ENCODE measurements at places on chromosomes 3 and 15.

GRCh38 chr3:150324788-150325187 is 83.3 kb upstream of the TSC22D2 start:
- no peak for DNase-seq

- no peak for DNase-seq
Measured at GRCh38 chr3:8052659-8053058, 449.0 kb upstream of the LMCD1 start.

DNA sequence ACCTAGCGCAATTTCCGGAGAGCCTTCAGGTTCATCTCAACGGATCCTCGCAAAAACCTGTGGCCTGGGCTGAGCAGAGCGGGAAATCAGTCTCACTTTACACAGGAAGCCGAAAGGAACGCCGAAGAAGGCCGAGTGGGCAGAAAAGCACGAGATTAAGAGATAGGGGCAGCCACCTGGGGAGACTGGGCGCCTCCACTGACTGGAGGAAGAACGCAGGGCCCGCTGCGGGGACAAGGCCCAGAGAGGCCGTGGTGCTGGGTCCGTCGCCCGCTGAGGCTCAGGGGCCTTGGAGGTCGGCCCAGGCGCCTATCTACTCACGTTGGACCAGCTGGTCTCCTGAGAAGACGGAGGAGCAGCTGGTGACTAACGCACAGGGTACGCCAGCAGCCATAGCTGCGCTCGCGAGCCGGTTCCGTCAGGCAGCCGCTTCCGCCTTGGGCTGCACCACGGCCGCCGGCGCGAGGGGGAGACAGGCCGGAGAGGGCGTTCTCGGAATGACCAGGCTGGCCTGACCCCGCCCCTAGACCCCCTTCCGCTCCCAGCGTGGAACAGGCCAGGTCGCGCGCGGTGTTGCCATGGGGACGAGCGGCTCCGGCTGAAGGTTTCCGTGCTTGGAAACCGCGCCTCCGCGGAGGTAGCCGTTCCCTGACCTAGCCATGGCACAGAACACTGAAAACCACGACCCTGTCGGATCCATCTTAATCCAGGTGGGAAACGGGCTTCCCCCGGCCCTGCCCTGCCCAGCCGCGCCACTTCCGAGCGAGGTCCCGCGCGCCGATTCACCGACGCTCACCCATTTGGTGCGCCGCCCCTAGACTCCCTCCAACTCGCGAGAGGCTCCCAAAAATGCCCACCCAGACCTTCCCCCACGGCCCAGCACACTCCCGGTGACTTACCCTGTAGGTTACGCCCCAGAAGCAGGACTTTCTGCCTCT is at the start of the genes AAGAB and IQCH:
TSS of gene AAGAB (minus strand) at position 424 of the 938 bp plus-strand sequence. CDS start at position 394, 30 bp downstream.
TSS of gene IQCH (plus strand) at position 549 of the 938 bp plus-strand sequence. CDS start at position 660, 111 bp downstream.
- peak; percentile 99 for DNase-seq

- no peak for DNase-seq
Measured at GRCh38 chr3:72388117-72388516, 460.1 kb downstream of the SHQ1 start.

DNA sequence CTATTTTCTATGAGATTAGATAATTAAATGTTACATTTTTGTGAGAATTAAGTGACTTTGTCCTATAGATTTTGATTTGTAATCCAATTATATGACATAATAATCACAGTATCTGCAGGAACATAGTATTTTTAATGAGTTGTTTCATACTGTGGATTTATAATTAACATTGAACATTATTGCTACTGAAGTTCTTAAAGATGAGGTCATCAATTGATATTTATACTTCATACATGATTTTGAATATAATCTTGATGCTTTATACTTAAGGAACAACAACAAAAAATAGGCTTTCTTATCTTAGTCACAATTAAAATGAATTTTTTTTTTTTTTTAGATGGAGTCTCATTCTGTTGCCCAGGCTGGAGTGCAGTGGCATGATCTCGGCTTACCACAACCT is 846.6 kb downstream of the SI start:
- no peak for DNase-seq

DNA sequence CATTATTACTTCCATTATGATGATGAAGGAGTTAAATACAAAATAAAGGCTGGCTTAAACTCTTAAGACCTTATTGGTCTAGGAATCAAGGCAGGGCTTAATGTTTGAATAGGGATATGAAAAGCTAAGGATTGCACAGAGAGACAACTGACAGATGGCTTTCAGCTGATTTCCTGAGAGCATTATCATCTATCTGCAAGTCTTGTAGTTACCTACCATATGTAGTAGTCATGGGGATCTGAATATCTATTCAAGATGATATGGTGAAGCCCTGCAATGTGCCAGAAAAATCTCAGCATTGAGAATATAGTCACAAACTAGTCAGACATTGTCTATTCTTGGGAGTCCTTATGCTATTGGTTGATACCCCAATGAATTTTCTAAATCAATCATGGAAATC is 47.5 kb upstream of the CHMP2B start:
- DNase-seq = no peak

DNA sequence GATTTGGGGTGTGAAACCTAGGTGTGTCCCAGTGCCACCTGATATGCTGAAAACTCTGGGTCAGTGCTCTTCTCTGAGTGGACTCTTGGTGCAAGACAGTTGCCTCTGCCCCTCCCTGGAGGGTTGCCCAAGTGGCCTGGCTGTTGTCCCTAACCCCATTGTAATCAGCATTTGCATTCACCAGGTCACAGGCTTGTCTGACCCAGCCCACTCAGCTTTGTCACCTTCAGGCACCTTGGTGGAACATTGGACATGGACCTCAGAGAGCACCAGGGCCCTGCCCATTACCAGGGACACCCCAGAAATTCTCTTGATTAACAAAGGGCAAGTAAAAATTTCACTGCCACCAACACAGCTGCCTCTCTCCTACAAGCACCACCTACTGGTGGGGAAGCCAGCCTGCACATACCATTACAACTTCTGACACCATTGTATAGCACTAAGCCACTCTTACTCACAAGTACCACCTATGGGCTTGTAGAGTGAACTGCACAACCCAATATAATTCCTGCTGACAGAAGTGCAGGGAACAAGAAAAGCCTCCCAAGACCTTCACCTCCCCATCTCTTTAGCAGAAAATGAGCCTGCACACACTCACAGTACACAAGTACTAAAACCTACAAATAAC is 324.6 kb downstream of the EPHA6 start:
- DNase-seq = no peak

GRCh38 chr3:184815046-184815930 is 3.3 kb downstream of the VPS8 start:
- peak; percentile 76 for DNase-seq

- DNase-seq = no peak
Measured at GRCh38 chr15:58086491-58086890, 21.0 kb upstream of the ALDH1A2 start.

GRCh38 chr3:144868506-144868905 is 896.9 kb downstream of the DIPK2A start:
- DNase-seq = no peak

- no peak for DNase-seq
Measured at GRCh38 chr3:173138026-173138425, 3.0 kb downstream of the SPATA16 start.

DNA sequence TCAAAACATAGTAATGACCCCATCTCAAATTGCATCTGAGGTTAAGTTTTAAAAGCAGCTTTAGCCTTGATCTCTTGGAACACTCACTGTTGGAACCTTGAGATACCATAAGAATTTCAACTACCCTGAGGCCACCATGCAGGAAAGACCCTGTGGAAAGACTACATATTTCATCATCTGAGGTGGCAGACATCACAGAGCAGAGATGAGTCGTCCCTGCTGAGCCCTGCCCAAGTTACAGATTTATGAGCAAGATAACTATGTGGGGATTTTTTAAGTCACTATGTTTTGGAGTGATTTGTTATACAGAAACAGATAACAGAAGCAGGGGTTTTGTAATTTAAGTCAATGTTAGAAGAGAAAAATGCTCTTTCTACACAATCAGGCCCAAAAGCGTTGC is 168.4 kb downstream of the STAC start:
- no peak for DNase-seq

DNA sequence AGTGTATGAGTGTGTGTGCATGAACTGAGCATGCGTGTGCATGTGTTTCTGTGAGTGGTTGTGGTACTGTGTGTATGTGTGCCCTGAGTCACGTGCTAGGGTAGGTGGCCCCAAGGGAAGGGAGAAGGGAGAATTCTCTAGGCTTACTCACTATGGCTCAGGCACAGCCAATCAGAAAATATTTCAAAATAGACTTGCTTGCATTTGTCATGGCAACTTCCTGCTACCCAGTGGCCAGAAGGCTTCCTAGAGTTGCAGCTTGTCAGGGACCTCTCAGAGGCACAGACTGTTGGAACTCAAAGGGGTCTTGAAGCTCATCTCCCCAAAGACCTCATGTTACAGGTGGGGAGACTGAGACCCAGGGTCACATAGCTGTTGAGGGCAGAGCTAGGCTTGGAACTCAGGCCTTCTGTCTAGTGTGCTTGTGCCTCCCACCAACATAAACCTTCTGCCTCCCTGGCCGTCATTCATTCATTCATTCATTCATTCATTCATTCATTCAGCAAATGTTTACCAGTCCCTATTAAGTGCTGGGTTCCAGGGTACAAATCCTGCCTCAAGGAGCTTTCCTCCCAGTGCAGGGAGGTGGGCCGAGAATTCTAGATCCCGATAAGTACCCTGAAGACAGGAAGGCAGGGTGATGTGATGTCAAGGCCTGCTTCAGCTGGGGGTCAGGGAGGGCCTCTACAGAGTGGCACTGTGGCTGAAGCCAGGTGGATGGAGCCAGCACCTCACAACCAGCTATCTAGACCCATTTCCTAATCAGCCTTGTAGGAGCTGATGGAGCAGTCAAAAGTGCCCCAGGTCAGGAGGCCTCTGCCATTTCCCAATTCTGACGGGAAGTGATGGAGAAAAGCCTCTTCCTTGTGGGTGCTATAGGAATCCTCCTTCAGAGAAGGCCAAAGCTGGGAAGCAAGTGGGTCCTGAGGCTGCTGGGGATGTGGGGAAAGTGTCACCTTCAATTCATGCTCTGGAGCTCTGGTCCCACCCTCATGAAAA is 10.9 kb upstream of the RFT1 start:
- DNase-seq = peak; percentile 80

DNA sequence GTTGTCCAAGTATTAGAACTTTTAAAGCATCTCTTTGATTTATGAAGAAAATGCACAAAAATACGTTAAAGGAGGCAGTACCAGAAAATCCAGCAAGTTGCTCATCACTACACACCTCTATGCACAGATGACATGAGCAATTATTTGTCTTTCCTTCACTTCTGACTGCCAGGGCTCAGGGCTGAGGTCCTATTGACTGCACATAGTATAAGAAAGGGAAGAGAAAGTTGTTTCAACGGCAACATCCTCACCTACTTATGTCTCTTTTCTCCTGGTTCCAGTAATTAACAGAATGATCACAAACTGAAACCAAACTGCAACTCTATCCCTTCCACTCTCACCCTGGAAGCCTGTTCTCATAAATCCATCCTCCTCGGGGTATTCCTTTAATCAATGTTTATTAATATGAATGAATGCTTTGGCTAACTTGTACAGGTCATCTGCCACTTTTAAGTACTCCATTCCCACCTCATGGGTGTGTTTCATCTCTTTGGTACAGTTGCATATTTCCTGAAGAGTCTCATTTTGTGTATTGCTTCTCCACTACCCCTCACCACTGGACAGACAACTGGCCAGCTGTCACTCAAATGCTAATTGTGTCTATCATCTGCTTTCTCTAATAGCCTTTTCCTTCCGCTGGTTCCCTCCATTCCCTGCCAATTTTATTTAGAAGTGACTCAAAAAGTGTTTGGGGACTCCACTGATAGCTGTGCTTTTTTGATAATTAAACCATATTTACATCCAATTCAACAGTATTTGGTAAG is 34.5 kb downstream of the RAB27A start:
- no peak for DNase-seq

DNA sequence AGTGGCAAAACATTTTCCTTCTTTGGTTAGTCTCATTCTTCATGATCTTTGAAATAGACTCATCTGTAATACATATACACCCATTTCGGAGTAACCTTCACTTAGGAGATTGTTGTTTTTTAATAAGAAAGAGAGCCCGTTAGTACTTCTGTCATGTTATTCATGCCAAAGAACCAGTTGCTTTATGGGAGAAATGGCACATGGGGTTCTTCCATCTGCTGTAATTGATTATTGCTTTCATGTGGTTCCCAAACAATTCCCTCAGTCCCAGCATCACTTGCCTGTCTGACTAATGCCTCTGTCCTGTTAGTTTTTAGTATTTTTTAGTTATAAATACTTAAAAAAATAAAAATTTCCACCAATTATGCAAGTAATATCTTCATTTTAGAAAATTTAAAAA is 33.8 kb upstream of the FAH start:
- DNase-seq = no peak

- no peak for DNase-seq
Measured at GRCh38 chr15:29651476-29652233, 170.6 kb downstream of the TJP1 start.

DNA sequence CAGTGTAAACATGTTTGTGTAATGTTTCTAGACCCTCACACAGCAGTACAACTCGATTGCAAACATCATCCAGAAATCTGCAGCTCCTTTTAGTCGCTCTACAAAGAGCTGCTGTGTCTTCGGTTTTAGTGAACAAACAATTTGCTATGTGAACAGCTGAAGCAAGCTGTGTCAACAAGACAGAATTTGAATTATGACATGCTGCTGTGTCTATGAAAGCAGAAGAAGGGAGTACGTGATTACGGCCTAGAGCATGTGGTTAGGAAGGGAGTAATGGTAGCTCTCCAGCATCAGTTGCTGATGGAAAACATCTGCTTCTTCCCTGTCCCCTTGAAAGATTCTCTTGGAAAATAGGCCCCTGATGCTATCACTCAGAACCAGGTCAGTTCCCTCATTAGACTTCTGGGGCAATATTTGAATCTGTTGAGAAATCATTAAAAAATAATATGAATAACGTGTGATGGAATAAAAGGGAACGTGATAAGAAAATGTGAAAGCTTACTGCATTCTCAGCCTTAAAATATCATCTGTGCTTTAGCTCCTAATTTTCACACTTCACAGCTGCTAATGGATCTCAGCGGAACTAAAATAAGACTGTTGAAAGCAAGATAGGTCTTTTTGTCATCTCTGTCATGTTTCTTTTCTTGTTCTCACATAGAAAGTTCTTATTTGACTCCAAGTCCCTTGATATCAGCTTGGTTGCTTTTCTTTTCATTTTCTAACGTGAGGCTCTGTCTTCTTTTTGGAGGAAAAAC is 891.5 kb downstream of the ROBO2 start:
- peak; percentile 67 for DNase-seq

- no peak for DNase-seq
Measured at GRCh38 chr3:150736316-150736719, 26.7 kb downstream of the SIAH2 start.

DNA sequence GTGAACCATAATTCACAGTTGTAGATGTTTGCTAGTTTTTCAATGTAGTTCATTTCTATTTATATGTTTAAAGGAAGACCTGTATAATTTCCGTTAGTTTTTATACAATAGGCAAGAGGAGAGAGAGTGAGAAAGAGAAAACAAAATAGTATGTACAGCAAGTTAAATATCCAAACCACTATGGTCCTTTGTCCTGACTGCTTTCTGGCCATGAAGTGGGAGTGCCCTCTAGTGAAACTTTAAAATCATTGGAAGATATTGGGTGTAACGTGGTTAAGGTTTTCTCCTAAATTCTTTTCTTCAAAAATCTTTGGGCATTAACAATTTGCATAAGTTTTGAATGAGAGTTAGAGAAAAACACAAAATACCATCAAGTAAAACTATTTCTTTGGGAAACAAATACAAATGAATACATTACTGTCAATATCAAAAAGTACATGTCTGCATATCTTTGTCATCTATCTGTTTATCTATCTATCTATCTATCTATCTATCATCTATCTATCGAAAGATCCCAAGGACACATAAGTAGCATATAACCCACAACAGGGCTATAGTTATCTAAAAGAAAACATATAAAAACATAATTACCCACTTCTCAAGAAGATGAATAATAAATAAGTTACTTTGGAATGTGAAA is 534.6 kb upstream of the ATP11B start:
- no peak for DNase-seq

- no peak for DNase-seq
Measured at GRCh38 chr3:157051055-157051454, 108.9 kb downstream of the CCNL1 start.

All from foreskin fibroblast (primary cell).